Effector memory CD4-positive, alpha-beta T cell (primary cell): ENCODE measurements at places on chromosomes 6 and 20.

- no peak for DNase-seq
Observed at GRCh38 chr20:17681726-17682102, 328 bp downstream of the RRBP1 start.

GRCh38 chr20:34583544-34583943, 25.0 kb downstream of the MAP1LC3A start:
- DNase-seq, result no peak

DNA sequence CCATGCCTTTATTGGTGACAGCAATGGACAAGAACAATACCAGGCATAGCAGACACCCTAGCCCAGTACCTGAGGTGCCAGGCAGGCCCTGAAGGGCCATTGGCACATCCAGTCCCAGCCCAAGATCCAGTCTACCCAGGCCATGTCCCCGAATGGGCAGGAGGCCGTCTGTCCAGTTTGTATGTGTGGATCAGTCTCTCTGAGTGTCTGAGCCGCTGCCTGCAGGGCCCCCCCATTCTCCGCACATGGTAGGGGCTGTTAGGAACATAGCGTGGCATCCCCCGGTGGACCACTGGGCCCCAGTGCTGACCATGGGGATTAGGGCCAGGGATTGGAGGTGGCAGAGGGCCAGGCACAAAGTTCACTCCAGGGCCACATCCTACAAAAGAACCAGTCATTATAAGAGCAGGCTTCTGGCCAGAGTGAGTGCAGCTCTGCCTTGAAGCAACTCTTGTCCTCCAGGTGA, 5.1 kb downstream of the PCED1A start:
- DNase-seq, result no peak

DNA sequence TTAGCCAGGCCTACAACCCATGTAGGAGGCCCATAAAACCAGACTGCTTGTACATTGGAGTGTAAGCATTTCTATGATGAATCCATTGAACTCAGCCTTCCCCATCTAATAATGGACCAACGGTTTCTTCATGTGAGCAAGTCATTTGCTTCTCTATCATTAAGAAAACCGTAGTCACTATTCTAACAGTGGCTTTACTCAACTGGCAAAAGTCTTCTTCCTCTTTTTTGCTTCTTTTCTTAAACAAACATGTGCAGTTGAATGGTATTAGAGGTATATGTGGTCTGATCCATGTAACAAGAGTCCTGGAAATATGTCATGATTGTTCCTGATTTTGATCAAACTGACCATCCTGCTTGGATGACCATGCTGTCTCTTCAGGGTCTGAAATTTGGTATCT, 132.4 kb upstream of the STXBP5 start:
- DNase-seq, result no peak

DNA sequence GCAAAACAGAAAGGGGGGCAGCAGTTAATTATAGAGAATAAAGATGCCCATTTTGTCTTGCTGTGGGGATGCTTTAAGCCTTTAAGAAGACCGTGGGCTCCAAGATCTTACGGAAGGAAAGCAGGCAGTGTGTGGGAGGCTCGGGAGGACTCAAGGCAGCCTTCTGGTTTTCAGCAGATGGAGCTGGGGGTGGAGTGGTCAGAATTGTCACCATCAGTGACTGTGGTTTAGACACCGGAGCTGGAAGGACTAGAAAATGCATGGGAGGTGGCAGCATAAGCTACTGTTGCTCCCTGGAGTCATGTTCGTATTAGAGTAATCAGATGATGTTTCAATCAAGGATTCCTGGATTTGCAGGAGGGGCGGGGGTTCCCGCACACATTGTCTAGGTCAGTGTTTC, 3.7 kb downstream of the PHACTR1 start:
- no peak for DNase-seq

DNA sequence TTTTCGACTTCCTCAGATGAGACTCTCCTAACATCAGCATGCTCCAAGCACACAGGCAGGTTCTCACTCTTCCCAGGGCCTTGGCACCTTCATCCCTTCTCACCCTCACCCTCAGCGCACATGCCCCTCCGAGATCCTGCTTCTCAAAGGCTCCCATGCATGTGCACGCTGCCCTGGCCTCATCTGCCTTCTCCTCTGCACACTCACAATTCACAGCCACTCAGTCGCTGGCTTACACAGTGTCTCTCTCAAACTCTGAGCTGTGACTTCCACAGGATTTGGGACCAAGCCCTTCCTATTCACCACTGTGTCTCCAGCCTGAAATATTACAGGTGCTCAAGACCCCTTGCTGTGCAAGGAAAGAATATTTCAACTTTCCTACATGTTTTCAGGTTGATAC, 30.3 kb downstream of the WDR27 start:
- DNase-seq, result no peak

DNA sequence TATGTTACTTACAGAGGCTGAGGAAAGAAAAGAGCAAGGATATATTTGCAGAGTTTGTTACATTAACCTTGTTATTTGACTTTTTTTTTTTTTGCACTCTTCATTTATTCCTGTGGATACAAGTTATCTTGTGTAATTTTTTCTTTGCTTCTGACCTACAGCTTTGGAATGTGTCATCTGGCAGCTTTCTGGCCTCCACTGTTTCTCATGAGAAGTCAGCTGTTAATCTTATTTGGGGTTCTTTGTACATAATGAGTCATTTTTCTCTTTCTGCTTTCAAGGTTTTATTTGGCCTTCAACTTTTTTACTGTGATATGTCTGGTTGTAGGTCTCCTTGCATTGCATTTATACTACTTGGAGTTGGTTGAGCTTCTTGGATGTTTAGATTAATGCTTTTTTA, 333.4 kb downstream of the SMOC2 start:
- no peak for DNase-seq

GRCh38 chr20:1301031-1301529, 27.9 kb downstream of the SDCBP2 start:
- no peak for DNase-seq

DNA sequence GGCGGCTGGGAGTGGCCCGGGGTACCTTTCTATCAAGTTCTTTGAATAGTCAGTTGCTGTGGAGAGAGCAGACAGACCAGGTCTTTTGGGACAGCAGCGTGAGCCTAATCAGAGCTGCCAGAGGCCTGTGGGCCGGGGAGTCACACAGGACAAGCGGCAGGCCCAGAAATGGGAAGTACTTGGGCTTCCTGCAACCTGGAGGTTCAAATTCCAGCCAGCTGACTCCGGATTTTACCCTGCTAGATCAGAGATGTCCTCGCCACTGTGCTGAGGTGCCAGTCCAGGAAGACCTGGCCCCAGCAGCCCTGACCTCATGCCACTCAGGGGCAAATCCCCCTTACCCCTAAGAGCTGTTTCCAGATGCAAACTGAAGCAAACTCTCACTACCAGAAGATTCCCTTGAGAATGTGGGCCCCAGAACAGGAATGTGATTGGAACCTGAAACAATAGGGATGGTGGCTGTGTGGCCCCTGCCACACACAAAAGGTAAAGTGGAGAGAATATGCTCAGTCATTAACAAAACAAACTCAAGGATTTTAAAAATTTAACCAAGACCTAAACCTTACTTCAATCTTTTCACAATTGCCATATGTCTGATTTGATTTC, 9.7 kb downstream of the BEND3 start:
- DNase-seq, result no peak

GRCh38 chr20:37961066-37961465, 58.1 kb downstream of the VSTM2L start:
- no peak for DNase-seq

DNA sequence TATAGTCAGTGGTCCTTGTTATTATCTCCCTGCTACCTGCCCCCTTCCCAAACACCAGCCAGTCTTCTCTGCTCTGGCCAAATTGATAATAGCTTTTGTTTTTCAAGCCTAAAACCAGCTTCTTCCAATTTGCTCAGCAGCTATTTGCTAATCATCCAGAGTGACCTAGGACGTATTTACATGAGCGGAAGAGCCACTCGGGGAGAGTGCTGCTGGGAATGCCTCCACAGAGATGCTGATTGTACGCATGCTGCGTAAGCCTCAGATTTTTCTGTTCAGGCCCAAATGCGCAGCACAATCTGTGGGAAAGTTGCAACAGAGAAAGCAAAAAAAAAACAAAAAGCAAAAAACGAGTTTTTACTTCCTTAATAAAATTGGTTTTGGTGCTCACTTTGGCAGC, 24.4 kb upstream of the ID1 start:
- no peak for DNase-seq

GRCh38 chr6:167745670-167746389, 80.9 kb upstream of the AFDN start:
- no peak for DNase-seq

- DNase-seq, result no peak
Observed at GRCh38 chr6:53441035-53441493, 92.3 kb upstream of the ELOVL5 start.

GRCh38 chr20:32285621-32286371, 8.3 kb downstream of the KIF3B start:
- no peak for DNase-seq

DNA sequence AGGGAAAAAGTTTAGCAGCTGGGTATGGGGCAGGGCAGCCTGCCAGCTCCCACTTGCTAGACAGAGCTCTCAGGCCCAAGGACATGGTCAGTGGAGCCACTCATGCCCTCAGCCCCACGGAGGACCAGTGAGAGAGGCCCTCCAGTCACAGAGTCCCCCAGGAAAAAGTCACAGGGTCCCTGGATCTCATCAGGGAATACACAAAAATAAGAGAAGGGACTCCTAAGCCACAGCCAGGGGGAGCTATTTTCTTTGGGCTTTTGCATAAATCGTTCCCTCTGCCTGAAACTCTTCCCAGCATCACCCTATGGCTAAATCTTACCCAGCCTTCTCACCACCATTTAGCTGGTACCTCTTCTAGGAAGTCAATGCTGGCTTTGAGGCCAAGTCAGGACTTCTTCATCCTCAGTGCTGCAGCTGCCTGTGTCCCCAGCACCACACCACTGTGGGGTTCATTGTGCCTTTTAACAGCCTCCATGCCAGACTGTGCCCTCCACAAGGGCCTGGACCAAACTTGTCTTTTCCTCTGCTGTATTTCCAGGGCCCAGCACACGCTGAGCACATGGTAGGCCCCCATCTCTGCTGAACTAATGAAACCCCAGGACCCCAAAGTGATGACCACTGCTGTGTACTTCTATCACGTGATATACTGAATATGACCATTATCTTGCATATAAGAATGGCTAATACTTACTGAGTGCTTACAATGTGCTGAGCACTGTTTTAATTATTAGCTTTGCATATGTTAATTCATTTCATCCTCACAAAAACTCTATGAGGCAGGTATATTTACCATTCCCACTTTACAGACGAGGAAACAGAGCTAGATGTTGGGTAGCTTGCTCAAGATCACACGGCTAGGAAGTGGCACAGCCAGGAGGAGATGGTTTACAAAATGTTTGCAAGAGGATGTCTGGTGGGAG, 2.0 kb downstream of the ZNF335 start:
- DNase-seq, result no peak

- DNase-seq, result no peak
Observed at GRCh38 chr6:40328986-40329545, 258.1 kb downstream of the LRFN2 start.

- DNase-seq, result no peak
Observed at GRCh38 chr6:33254591-33254990, 17.1 kb downstream of the VPS52 start.

- no peak for DNase-seq
Observed at GRCh38 chr6:43986177-43986825, 141.0 kb downstream of the MRPL14 start.

DNA sequence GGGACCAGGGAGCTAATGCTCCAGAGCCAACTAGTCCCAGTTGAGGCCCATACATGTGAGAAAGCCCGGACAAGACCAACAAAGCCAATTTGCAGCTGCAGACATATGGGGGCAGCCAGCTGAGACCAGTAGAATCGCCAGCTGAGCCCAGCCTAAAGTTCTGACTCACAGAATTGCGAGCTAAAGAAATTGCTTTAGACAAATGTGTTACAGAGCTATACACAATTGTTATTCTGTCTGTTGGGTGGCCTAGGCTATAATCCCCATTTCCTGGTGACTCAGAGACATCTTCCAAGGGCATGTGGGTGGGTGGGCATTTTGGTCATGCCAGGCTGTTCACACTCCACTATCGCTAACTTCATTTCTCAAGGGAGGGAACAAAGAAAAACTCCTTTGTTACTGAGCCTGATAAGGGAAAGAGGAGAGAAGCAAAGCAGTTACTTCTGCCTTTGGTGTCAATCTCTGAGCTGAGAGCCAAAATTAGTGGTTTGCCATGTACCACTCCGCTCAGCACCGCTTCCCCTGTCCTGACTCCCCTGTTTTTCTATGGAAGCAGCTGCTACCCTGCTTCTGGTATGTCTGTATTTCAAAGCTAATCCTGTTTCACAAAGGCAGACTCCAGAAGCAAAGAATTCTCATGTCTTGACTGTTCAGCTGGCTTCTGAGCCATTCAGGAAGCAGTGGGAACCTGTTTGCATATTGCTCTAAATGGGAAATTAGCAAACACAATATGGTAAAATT, 26.1 kb downstream of the SCP2D1 start:
- DNase-seq, result no peak

GRCh38 chr20:49892260-49892659, 23.1 kb downstream of the SPATA2 start:
- no peak for DNase-seq

DNA sequence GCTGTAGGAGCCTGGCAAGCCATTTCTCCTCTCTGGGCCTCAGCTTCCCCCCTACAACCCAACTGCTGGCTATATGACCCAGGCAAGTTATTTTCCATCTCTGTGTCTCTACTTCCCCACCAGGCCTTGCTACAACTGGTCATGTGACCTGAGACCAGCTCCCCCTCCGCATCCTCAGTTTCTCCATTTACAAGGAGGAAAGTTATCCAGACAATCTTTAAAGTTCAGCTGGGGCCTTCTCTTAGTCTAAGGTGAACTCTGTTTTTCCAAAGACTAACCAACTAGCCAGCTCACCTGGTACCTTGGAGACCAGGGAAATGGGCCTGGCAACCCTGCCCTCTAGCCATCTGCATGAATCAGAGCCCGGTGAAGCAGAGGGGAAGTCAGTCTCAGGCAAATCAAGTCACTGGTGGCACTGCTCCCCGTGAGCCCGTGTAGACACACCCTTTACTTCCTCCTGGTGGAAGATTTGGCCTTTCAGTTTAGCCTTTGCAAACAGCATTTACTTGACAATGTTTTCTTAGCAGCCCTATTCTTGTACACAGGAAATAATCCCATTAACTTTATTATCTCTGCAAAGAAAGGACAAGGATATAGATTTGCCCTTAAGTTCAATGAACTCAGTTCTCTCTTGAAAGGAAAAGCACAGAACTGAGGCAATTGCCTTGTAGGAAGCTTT, 157.7 kb downstream of the VEGFA start:
- no peak for DNase-seq

DNA sequence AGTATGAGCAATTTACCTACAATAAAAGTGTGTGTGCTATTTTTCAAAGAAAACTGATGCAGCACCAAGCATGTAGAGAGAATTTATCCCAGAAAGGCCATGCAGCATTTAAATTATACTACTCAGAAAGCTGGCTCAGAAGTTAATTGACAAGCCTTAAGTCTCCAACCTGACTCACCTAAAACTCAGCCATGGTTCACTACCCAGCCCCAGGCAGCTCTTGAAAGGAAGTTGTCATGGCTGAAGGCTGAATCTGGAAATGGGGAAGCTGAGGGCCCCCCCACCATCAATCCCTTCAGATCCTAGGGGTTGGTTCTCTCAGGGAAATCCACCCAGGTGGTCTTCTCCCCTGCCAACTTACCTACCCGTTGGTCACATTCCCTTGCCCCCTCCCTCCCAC, 19.7 kb downstream of the PPIL6 start:
- no peak for DNase-seq

GRCh38 chr6:40701352-40702007, 114.3 kb upstream of the LRFN2 start:
- DNase-seq, result no peak
